ENCODE measurements at places on chromosomes 7 and 10. TPM values are rescaled to one million over a fixed set of nuclear protein-coding genes. Genes with fewer than 3 reads are reported as not detected.

The ANKRD2 gene
- not detected for total RNA-seq

The ADCY1 gene
- 14.4 TPM for total RNA-seq

The KLF14 gene
- not detected for total RNA-seq

The TFR2 gene
- total RNA-seq: 0.48 TPM

The VSIR gene
- total RNA-seq: 58.7 TPM

The MSMB gene
- 4.0 TPM for total RNA-seq

The GIMAP6 gene
- 13.3 TPM for total RNA-seq

The SLC25A13 gene
- total RNA-seq: 33.1 TPM

The SPDYE5 gene
- total RNA-seq: not detected
